T-helper 17 cell (primary cell): ENCODE measurements at places on chromosomes 4 and X.

DNA sequence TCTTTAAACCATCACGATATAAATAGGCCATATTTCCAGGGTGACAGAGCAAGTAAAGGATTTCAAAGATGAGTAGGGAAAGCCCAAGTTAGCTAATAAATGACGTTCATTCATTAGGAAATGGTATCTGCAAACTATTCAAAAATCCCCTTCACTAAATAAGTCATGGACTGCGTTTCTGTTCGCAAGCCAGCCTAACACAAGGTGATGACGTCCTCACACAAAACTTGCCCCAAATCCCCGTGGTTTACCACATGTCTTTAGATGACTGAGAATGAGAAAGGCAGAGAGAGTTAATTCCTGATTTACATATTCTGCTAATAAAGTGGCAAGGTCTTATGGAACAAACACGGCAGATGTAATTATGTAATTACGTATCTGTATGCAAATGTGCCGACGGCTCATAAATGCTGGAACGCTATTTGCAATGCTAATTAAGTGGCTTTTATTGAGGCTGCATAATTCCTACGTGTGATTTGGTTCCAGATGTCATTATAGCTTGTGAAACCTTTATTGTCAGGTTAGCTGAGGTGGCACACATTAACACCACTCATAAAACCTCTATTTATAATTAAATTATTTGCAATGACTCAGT is 437.7 kb upstream of the FRG1 start:
- DNase-seq: no peak

GRCh38 chr4:2850966-2851798 is 7.5 kb downstream of the ADD1 start:
- no peak for DNase-seq

DNA sequence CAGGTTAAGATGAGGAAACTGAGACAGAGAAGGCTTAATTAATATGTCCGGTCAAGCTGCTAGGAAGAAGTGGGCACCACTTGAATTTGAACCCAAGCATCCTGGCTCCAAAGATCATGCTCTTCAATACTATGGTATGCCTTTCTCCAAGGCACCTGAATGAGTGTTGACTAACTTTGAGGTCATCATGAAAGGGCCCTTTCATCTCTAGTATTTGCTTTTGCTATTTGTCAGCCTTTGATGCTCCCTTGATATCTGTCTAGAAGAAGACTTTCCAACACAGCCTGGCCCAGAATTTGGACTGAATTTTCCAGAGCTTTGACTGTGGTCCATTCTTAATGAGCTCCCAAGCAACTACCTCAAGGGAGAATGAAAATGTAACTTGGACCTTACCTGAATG is 179.1 kb upstream of the DKK2 start:
- DNase-seq: no peak

GRCh38 chr4:40719008-40719623 is 30.6 kb upstream of the NSUN7 start:
- DNase-seq: no peak

DNA sequence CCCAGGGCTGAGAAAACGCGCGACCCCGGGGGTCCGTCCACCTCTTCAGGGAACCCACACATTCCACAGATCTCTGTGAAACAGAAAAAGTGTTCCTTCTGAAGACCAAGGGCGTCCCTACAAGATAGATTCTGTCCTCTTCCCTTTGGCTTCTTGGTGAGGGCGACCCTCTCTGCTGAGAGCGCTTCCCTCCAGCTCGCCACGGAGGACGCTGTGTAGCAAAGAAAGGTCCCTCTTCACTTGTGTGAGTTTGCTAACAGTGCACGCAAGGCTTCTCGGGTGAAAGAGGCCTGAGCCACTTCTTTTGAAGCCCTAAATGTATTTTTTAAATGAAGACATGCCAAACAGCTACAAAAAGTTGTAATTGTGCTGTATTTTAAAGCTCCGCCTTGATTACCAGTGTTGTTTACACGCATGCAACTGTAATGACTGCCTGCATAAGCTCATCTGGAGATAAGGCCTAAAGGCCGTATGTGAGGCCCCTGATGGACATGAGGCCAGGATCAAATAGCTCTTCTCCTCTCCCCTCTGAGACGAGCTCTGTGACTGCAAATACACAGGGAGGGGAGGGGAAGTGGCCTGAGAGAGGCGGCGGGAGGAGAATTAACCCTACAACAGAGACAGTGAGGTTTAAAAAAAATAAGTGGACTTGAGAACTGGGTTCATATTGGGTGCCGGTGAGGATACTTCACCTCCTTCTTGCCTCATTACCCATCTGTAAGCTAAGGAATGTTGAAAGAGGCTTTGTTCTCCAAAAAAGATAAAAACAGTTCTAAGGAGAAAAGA is 95.5 kb downstream of the SOWAHB start:
- no peak for DNase-seq

GRCh38 chr4:82097504-82097903 is 276.3 kb downstream of the HNRNPD start:
- no peak for DNase-seq

- no peak for DNase-seq
Observed at GRCh38 chr4:40562208-40562607, 67.5 kb downstream of the RBM47 start.

GRCh38 chr4:26171941-26172340 is 148.9 kb upstream of the RBPJ start:
- no peak for DNase-seq

DNA sequence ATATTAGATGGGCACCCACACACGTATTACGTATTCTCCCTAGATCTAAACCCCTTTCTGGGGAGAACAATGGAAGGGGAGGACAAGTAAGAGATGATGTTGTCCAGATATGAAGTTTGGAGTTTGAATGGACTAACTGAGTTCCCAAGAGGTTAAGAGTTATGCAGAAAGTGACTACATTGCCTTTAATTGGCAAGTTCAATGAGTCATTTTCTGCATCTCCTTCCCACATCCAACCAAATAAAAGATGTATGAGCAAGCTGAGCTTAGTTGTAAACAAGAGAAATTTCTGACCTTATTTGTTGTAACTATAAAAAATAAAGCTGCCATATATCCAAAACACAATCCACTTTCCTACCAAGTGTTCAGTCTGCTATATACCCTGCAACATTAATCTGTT is 50.5 kb downstream of the TIGD2 start:
- no peak for DNase-seq

- no peak for DNase-seq
Observed at GRCh38 chrX:74421740-74422352, 553 bp downstream of the SLC16A2 start.

GRCh38 chr4:153792618-153793247 is 3.9 kb upstream of the SFRP2 start:
- DNase-seq: no peak

- DNase-seq: no peak
Observed at GRCh38 chrX:47169273-47169672, 24.3 kb downstream of the RBM10 start.

DNA sequence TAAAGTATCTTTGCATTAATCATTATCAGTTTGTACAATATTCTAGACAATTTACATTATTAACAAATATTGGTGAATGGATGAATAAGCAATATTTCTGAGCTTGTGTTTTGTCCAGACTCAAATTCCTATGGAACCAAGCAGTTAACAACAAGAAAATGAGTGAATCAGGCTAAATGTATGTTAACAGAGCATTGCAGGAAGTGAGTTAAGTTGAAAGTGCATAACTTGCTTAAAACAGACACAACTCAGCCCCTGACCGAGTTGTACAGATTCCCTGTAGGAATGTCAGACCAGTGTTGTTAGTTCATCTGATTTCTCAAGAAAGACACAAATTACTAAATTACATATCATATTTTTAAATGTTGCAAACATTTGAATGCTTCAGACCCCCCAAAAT is 23.7 kb upstream of the CSN1S1 start:
- no peak for DNase-seq

GRCh38 chrX:3191796-3192195 is 150.5 kb downstream of the ARSF start:
- DNase-seq: no peak

DNA sequence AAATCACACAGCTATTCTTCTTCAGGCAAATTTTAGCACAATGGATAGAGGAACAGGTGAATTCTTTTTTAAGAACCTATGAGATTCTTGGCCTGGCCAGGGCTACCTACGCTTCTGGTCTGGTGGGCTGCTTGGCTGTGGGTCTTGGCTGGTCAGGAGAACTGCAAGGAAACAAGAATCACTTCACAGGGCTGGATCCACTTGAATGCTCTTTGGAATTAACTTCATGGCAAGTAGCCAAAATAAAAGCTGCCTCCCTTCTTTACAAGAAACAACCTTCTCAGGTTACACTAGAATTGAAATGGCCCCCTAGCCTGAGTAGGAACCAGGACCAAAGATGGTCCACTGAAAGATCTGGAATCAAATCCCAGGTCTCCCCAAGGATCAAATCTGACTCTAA is 519.1 kb downstream of the IQCM start:
- no peak for DNase-seq

DNA sequence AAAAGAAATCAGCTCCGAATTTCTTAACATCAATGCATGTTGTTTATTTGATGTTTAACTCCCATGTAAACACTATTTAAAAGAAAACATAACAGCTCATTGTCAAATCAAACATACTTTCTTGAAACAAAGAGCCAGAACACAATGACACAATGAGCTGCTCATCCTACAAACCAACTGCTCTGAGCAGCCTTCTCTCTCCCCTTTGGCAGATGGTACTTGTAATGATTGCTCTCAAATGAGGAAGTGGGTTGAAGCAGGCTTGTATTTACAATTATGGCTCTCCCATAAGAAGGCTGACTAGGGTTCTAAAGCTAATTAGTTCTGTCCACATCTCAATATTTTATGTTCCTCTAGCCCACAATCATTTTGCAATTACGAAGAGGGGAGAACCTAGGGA is 637.8 kb upstream of the ADGRL3 start:
- no peak for DNase-seq

- DNase-seq: no peak
Observed at GRCh38 chr4:72568959-72569718, at the start of gene ADAMTS3. TSS of gene ADAMTS3 (minus strand) at chr4:72569221. CDS start at chr4:72568762, 459 bp downstream.

- DNase-seq: no peak
Observed at GRCh38 chr4:160364217-160364616, 1261.3 kb downstream of the RAPGEF2 start.

- DNase-seq: no peak
Observed at GRCh38 chr4:44354172-44354571, 94.4 kb downstream of the KCTD8 start.

- DNase-seq: no peak
Observed at GRCh38 chr4:86218746-86219473, 140.9 kb downstream of the MAPK10 start.

GRCh38 chr4:26873391-26874026 is 12.9 kb downstream of the STIM2 start:
- DNase-seq: peak; percentile 23

DNA sequence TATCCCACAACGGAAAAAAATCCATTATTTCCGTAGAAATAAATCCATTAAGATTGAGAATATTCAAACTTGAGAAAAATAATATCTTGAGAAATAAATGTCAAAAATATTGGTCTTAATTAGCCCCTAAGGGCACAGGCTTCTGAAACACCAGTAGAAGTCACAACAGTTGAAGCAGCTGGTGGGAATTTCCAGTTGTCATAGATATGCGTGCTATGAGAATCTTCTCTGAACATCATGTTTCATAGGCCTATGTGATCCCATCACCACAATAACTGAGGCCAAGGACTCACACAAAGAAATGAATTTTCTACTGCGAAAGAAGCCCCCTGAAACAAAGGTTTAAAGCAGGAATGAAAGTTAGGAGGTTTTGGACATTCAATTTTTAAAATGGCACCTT is 292.0 kb downstream of the DTHD1 start:
- no peak for DNase-seq

GRCh38 chr4:184384056-184384809 is 90.1 kb downstream of the IRF2 start:
- no peak for DNase-seq

GRCh38 chrX:150767045-150767395 is 73.8 kb downstream of the MTMR1 start:
- DNase-seq: no peak

DNA sequence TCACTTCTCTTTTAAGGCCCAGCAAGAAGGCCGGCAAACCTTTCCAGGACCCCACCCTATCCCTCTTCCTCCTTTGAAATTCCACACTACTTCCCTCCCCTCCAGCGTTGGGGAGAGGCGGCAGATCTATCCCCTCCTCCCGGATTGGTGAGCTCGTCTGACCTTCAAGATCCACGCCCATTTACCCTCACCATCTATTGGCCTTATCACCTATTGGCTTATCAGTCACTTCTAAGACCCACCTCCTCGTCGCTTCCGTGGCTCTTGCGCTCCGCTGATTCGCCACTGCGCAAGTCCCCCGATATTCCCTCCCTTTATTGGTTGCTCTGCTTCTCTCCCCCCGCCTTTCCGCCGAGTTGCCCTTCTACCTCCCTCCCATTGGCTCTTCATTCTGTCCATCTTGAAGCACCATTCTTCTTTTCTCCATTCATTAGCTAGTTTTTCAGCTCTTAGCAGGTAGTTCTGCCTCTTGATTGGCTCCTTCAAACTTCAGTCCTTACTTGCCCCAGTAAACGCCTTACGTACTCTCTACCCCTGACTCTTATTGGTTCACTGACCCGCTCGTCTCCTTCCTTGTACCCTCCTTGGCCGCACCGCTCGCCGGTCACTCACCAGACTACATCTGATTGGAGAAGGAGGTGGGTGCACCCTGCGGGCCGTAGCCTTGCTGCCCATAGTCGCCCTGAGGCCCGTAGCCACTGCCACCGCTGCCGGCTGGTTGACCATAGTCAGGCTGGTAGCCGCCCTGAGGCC is 4.8 kb upstream of the PRICKLE3 start:
- peak; percentile 62 for DNase-seq

- no peak for DNase-seq
Observed at GRCh38 chrX:150602743-150603142, 34.3 kb downstream of the MTM1 start.

GRCh38 chrX:136827026-136827425 is 46.3 kb upstream of the ARHGEF6 start:
- no peak for DNase-seq

DNA sequence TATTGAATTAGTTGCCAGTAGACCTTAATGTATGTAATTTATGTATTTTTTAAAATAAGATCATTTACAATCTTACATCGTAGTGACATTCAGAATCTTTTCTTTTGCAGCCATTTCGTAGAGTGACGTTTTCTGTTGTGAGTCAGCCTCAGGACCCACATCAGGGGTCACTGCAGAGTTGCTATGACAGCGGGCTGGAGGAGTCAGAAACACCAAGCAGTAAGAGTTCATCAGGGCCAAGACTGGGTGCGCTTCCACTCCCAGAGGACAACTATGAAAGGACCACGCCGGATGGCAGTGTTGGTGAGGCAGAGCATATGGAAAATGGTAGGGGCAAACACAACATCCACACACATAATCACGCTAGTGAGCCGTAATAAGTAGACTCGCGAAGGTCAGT is 199.9 kb downstream of the PCDH7 start:
- DNase-seq: no peak

DNA sequence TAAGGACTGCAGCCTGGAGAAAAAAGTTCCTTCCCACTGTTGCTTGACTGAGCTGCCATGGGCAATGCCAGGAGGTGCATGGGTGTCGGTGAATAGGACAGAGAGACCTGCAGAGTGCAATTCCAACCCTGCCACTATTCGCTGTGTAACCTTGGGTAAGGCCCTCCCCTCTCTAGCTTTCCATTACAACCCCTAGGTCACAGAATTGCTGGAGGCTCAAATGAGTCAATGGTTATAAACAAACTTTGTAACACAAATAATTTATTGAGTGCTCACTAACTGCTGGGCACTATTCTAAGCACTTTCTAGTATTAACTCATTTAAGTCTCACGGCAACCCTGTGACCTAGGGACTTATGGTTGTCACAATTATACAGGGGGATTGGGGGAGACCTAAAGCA is 37.8 kb downstream of the PJA1 start:
- no peak for DNase-seq
